ENCODE measurements at places on chromosomes 6 and 20.

GRCh38 chr6:122683989-122684651 lies 73.9 kb downstream of the PKIB start:
- no peak for DNase-seq

DNA sequence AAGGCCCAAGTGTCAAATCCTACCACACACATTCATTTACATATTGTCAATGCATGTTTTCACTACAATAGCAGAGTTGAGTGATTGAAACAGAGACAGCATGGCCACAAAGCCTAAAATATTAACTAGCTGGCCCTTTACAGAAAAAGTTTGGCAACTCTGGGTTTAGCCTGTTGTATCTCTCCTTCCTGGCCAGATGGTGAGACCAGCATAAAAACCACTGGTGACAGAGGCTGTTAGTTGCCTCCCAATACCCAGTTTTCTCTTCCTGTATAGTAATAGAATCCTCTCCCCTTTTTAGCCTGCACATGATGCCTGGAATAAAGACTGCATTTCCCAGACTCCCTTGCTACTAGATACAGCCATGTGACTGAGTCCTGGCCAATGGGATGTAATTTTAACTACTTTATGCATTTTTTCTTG lies 100.0 kb upstream of the TAB2 start:
- no peak for DNase-seq

GRCh38 chr20:634148-634925 lies 18.7 kb downstream of the SRXN1 start:
- no peak for DNase-seq

DNA sequence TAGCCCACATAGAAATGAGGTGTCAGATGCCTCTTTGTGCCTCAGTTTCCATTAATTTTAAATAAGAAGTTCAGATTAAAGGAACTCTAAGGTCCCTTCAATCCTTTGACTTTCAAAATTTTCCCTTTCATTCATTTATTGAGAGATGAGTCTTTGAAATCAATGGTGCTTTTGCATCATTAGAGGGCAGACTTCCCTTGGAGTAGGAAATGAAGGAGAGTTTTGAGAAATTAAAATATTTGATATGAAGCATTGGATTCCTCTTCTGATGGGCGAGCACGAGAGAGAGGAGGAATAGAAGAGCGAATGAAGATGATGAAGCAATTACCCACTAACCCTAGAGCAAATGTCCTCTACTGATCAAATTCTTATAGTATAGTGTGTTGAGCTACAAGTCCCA lies 105.7 kb downstream of the EDN1 start:
- DNase-seq: no peak

GRCh38 chr6:81241126-81242041 lies 511.1 kb downstream of the TENT5A start:
- peak; percentile 7 for DNase-seq

Measured in HL-60 (cell line).